Stimulated activated CD8-positive, alpha-beta memory T cell treated with anti-CD3 and anti-CD28 coated beads, Interleukin-15, amount 100 ng/mL, for 4 hours (primary cell): ENCODE measurements at places on chromosomes 1 and 21.

GRCh38 chr1:165634154-165634921 is 3.3 kb downstream of the MGST3 start:
- no peak for DNase-seq

DNA sequence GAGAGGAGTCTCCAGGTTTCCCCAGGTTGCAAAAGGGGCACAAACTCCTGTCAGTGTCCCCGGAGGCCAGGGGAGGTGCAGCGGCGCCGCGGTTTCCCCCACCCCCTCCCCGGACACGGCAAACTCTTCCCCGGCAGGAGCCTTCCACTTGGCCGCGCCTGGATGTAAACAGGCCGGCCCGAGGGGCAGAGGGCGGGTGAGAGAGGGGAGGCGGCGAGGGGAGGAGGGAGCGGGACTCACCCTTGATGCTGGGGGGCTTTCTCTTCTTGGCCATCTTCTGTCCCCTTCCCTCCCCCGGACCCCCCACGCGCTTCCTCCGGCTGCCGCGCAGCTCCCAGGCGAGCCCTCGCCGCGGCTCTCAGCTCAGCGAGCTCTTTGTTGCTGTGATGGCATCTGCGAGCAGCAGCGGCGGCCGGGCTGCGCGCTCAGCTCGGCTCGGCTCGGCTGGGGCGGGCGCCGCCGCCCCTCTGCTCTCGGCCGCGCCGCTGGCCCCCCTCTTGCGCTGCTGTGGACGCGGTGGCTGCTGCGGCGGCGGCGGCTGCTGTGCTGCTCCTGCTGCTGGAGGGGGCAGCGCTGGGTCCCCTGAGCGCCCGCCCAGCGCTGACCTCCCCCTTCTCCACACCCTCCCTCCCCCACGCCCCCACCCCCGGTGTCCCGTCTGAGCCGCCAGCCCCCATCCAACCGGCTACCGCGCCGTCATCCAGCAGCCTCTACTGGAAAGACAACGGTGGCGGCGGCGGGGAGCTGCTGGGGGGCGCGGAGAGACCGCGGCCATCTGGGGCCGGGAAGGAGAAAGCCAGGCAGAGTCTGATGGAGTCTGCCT is 4.9 kb upstream of the SLC44A5 start:
- DNase-seq: no peak

DNA sequence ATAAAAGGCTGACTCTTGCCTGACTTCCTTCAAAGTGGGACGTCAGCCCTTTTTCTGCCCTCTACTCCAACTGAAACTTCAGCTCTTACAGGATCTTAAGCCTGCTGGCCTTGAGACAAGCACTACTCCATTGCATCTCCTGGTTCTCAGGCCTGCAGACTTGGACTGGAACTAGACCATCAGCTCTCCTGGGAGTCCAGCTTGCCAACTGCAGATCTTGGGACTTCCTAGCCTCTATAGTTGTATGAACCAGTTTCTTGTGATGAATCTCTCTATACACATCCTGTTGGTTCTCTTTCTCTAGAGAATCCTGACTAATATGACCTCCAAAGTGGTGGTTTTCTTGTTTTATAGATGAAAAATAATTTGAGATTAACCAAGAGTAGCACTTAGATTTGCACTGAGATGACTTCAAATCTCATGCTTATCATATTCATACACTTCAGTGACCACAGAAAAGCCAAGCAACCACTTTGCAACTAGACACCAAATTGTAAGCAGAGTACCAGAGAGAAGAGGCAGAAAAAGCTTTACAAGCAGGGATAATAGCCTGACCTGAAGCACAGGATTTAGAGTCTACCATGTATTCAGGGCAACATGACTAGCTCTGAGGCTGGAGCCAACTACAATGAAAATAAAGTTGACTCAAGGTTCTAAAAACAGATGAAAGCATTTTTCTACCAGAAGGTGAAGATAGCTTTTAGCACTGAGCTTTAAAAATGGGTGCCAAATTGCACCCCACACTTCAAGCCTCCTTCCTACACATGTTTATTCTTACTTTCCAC is 661.3 kb upstream of the USP24 start:
- no peak for DNase-seq

DNA sequence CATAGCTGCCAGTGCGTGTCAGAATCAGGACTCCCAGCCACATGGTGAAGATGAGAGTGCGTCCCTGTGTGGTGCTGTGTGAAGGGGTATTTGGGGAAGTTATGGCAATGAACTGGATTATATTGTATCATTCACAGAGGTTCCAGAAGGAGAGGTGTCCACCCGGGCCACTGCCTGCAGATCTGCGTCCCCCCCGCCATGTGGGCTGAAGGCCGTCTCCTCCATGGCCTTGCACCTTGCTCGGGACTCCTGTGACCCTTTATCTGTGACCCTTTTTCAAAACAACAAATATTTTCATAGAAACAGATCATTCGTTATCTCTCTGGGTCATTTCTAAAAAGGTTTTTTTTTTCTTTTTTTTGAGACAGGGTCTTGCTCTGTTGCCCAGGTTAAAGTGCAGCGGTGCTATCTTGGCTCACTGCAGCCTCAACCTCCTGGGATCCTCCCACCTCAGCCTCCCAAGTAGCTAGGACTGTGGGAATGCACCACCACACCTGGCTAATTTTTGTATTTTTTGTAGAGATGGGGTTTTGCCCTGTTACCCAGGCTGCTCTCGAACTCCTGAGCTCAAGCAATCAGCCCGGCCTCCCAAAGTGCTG is 120.2 kb upstream of the ERRFI1 start:
- DNase-seq: no peak

GRCh38 chr1:111832521-111833155 is 76.9 kb downstream of the DDX20 start:
- DNase-seq: no peak
